ENCODE measurements at places on chromosomes 2 and 18.

DNA sequence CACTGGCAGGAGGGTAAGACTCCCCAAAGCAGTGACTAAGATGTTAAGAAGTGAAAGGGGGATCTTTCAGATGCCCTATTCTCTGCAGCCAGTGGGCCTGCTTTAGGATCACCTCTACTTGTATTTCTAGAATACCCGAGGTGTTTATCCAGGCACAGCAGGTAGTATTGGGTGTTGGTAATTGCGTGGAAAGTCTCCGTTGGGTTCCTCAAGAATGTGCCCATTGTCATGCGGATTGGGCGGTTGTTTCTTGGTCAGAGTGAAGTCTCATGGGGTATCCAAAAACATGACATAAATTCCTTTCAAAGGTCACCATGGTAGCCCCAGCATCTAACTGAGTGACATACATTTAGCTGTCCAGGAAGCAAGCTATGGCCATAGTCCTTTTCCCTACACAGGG, 308.8 kb downstream of the RPIA start:
- no peak for DNase-seq

DNA sequence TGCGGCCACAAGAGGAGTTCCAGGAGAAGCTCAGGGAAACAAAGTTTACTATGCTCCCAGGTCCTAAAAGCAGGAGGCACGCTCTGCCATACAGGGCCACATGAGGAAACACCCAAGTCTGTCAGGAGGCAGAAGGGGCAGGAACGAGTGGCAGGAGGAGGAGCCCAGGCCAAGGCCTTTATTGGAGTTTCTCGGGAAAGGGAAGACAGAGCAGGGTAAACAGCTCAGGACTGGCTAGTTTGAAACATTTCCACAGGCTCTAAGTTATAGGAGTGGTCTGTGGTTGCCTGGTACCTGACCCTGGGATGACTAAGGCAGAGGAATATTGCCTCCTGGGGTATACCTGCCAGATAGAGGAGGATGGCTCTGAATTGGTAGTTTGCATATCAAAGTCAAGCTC, 3.7 kb upstream of the ZNF638 start:
- no peak for DNase-seq

DNA sequence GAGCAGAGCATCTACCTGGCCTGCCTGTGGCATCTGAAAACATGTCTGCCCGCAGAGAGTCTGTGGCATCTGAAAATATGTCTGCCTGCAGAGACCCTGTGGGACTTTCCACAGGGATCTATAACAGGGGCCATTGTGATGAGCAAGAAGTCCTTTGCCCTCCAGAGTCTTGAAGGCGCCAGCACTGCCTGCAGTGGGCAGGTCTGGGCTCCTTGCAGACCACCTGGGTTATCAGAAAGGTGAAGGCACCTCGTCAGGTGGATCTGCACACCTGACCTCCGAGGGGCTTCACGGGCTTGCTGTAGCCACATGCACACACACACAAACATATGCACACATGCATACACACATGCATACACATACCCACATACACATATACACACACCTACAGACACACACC, 189.5 kb upstream of the HDAC4 start:
- DNase-seq, result no peak

DNA sequence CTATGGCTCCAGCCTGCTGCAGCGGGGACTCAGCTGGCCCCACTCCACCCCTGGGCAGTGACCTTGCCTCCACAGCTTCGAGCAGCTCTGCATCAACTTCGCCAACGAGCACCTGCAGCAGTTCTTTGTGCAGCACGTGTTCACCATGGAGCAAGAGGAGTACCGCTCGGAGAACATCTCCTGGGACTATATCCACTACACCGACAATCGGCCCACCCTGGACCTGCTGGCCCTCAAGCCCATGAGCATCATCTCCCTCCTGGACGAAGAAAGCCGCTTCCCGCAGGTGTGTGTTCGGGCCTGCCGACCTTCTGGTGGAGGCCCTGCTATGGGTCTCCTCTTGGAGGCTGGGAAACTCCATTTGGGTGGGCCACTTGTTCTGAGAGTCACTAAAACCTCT, 48.6 kb downstream of the MYO7B start:
- no peak for DNase-seq

GRCh38 chr2:195600778-195601177, 56.2 kb upstream of the SLC39A10 start:
- no peak for DNase-seq

DNA sequence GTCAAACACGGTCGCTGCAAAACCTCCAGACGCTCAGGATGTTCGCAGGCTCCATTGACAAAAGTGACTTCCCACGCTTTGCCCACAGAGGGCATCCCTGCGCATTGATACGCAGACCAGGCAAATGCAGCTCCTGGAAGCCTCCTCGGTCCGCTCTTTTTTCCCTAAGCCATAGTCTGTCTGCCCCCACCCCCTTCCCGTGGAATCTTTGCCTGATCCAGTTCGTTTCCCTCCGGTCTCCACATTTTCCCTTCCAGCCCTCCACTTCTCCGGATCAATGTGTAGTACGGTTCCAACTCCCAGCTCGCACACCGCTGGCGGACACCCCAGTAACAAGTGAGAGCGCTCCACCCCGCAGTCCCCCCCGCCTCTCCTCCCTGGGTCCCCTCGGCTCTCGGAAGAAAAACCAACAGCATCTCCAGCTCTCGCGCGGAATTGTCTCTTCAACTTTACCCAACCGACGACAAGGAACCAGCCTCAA, at the start of gene DCC:
Gene DCC, plus strand, starts transcription at position 307 of the 481 bp plus-strand sequence. CDS start 591 bp downstream, outside the sequence.
- DNase-seq, result peak; percentile 65

- no peak for DNase-seq
Measured at GRCh38 chr18:28236487-28236886, 59.6 kb upstream of the CDH2 start.

- no peak for DNase-seq
Measured at GRCh38 chr2:151720521-151720920, 13.8 kb downstream of the NEB start.

DNA sequence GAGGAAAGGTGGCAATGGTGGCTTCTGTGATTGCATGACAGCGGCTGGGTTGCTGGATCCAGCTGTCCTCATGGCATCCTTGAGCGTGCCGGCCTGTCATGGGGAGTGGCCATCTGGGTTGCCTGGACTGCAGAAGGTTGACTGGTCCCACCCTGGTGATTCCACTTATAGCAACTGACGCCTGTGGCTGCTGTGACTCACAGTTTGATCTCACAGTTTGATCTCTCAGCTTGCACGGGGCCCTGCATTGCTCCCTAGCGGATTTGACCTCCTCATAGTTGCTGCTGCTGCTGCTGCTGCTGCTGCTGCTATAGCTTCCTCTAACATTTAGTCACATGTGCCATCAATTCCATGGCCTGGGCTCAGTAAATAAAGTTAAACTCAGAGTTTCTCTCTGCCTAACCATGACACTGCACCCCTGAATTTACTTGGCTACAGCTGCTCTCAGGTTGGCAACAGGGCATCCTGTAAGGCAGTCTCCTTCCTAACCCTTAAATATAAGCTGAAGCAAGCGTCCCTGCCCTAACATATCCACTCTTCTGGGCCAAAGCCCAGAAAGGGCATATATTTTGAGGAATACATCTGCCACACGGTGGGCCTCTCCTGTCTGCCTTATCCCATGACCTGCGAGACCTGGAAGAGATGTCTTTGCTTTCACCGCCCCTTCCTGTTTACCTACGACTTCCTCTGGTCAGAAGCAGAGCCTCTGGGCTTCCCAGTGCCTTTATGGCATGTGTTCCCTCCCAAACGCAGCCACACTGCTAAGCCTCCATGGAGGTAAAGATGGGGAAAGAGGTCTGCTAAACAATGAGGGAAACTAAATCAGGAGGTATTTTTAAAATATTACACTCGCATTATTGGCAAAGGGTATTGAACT, 37.8 kb upstream of the CCDC150 start:
- DNase-seq, result peak; percentile 94

GRCh38 chr2:635687-636621, 41.3 kb downstream of the TMEM18 start:
- DNase-seq, result no peak

DNA sequence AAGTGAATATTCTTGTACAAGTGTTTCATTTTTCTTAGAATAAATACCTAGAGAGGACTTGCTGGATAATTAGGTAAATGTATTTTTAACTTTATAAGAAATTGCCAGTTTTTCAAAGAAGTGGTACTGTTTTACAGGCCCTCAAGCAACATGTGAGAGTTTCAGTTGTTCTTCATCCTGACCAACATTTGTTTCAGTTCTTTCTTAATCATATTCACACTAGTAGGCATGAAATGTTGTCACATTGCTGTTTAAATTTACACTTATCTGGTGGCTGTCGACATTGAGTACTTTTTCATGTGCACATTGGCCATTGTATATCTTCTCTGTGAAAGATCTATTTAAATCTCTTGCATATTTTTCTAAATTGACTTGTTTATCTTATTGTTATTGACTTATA, 178.1 kb downstream of the ACOXL start:
- DNase-seq, result no peak

- no peak for DNase-seq
Measured at GRCh38 chr2:66334237-66335029, 100.5 kb upstream of the MEIS1 start.

DNA sequence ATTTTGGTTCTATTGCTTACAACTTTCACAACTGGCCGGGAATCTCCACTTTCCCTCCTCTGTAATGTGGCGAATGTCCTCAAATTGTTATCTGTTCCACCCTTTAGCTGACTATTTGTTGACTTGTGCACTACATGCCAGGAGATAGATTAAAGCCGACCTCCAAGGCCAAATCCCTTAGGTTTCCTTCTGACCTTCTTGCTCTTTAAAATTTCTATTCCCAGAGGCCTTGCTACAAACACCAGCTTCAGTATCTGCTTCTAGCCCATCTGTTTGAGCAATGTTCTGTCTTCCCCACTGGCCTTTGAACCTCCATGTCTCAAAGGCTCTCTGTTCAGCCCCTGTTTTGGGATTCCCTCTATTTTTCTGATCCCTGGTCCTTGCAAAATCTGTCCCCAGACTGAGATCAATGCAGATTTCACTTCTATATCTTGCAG, 426.2 kb downstream of the LRATD1 start:
- DNase-seq, result no peak

GRCh38 chr18:9617006-9617542, 2.7 kb upstream of the PPP4R1 start:
- DNase-seq, result peak; percentile 38

- DNase-seq, result peak; percentile 46
Measured at GRCh38 chr2:71336802-71337201, 5.2 kb downstream of the ZNF638 start.

DNA sequence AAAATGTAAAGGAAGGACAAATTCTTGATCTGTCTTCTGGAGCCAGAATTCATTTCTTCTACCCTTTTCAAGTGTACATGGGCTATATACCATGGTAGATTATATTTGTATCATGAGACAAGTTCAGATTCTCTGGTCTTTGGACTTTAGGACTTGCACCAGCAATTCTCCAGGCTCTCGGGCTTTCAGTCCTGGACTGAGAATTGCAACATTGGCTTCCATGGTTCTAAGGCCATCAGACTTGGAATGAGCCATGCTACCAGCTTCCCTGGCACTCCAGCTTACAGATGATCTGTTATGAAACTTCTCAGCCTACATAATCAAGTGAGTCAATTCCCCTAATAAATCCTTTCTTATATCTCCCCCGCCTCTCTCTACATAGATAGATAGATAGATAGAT, 33.3 kb downstream of the SRD5A2 start:
- DNase-seq, result no peak

- DNase-seq, result no peak
Measured at GRCh38 chr2:238638982-238639628, 208.8 kb upstream of the TWIST2 start.

- no peak for DNase-seq
Measured at GRCh38 chr2:75222527-75222926, 23.2 kb upstream of the TACR1 start.

DNA sequence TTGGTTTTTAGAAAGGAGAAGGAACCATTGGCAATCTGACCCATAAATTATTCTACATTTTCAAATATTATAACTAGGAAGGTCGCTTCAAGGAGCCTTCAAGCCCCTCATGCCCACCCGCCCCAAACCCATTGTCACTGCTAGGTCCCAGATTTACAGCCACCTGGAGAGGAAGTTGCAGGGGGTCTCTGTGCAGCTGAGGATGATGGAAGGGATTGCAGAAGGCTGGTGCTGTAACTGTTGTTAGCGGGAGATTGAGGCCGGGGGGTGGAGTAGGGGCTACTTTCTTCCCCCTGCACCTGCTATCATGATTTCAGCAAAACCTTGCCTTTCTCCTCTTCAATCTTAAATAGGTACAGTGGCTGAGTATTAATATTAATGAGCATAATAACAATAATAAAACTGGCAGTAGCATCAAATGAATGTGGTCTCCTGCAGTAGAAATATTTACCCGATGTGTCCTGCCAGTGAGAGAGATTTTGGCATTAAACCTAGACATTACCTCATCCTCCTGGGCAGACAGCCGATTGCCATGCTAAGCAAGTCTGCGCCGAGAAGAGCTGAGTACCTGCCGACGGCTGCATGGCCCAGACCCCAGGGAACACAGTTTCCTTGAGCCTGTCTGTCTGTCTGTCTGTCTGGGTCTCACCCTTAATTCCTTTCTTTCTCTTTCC, 225.4 kb downstream of the FAM210A start:
- peak; percentile 62 for DNase-seq

DNA sequence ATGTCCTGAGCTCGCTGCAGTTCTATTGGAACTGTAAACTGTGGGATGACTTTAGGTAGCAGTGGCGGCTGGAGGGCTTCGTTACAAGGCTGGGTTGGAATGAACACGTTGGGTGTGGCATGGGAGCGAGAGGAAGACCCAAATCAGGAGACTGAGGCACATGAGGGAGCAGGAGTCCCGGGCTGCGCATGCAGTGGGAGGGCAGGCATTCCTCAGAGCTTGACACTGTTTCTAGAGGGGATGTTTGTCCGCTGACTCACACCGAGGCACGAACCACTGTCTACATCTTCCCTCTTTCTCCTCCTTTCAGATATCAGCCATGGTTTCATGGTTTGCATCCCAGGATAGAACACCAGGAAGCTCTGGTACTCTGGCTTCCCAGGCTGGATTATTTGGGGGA, 40.6 kb upstream of the LAMA1 start:
- DNase-seq, result peak; percentile 90

DNA sequence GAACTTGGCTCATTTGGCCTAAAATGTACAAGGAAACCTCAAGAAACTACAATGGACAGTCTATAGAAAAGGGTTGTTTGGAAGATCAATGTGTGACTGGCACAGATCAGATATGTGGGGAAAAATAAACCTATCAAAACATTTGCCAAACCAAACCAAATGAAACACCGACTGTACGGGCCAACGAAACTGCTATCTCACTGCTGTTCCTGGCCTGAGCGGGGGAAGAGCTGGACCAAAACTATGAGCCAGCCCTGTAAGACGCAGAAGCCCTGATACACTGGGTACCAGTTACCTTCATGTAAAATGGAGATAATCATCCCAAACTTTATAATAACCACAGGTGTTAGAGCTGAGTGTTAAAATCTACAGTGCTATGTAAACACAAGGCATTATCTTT, 11.7 kb downstream of the CDC42EP3 start:
- no peak for DNase-seq
